ENCODE measurements at places on chromosomes 4 and X. TPM values are rescaled to one million over a fixed set of nuclear protein-coding genes. Genes with fewer than 3 reads are reported as not detected.

- no peak overlapping the region for H3K4me3 ChIP-seq
- H3K27me3 ChIP-seq: no peaks in the 10 kb centered on the region
Observed at GRCh38 chr4:5774416-5775036, 63.5 kb downstream of the EVC start.

GRCh38 chr4:3747581-3747904, 18.6 kb upstream of the ADRA2C start:
- H3K4me1 ChIP-seq: no peaks in the 10 kb centered on the region
- DNase-seq: no peak
- H3K36me3 ChIP-seq: peaks cover 1% of the 10 kb centered on the region

LRAT gene
- total RNA-seq: not detected

DNA sequence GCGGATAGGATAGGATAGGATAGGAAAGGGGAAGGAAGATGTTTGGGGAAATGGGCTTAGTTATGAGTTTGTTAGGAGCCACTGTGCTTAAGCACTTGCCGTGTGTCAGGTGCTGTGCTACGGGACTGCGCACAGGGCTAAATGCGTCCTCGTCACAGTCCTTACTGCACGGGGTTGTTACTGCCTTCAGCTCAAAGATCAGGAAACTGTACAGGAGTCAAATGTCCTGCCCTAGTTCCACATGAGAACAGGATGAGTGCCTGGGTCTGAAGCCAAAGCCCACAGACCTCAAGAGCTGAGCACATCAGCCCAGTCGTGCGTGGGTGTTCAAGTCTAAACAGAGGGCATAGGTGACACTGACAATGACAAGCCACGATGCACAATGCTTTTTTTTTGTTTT, 15.0 kb downstream of the ACSL1 start:
- DNase-seq: no peak
- H3K4me3 ChIP-seq: no peak overlapping the region
- H3K36me3 ChIP-seq: peaks cover 3% of the 10 kb centered on the region
- H3K27ac ChIP-seq: no peak overlapping the region

DNA sequence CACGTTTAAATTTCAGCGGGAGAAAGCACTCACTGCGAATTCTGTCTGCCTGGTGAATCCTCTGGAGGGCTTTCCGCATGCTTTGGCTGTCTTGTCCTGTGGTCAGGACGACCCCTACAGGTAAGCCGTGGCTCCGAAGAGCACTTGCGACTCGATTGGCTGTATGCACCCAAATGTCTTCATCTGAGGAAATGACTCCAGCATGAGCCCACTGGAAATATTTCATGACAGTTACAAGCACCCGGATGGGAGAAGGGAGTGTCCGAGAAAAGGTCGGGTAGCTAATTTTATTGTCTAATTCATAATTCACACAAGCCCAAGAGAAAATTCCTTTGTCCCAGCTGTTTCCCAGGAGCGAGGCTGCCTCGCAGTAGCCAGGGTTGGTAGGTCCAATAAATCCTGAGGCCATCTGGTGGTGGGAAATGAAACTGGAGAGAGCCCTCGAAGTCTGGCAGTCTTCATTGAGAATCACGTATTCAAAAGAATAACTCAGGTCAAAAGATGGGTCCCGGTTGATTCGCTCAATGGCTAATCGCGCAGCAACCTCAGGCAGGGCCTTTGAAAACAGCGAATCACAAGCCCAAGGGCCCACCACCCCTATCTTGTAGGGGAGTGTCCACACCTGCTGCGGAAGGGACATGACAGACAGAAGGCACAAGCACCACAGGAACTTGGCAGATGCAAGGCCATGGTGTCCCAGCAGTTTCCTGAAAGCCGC, 6.6 kb downstream of the GUCY2F start:
- peak; percentile 51 for DNase-seq
- H3K27me3 ChIP-seq: no peaks in the 10 kb centered on the region
- no peak overlapping the region for H3K4me3 ChIP-seq
- H3K4me1 ChIP-seq: peaks cover 8% of the 10 kb centered on the region
- no peaks in the 10 kb centered on the region for H3K36me3 ChIP-seq
- no peak overlapping the region for H3K27ac ChIP-seq

GRCh38 chr4:19346636-19347035, 905.1 kb upstream of the SLIT2 start:
- H3K36me3 ChIP-seq: peaks cover 2% of the 10 kb centered on the region
- peaks cover 1% of the 10 kb centered on the region for H3K27me3 ChIP-seq
- DNase-seq: no peak
- H3K27ac ChIP-seq: no peak overlapping the region
- no peak overlapping the region for H3K4me3 ChIP-seq

Data from chondrocyte (in vitro differentiated cells).